Endothelial cell of umbilical vein (primary cell): ENCODE measurements at places on chromosomes 4 and X. TPM values are rescaled to one million over a fixed set of nuclear protein-coding genes. Genes with fewer than 3 reads are reported as not detected.
A peak's percentile ranks its signal among the peaks of the same experiment; 100 is the strongest.

- no peak for DNase-seq
Measured at GRCh38 chr4:129994715-129995114, 898.8 kb downstream of the C4orf33 start.

DNA sequence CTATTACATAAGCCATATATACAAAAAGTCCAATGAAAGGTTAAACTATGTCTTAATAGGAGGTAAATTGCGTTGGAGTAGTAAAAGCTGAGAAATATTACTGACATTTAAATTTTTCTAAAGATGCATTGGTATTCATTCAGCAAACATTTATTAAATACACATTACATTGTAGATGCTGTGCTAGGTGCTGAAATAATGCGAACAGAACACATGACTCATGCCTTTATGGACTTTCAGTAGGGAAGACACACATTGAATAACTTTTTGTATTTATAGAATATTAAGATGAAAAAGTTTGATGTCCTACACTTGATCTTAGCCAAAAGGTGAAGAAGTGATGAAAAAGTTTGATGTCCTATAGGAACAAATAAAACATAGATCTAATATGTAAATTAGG, 871.1 kb upstream of the SLIT2 start:
- DNase-seq, result no peak

The ZNF157 gene
- total RNA-seq, result not detected in 2 replicates

GRCh38 chr4:144633215-144633614, 12.7 kb upstream of the HHIP start:
- no peak for DNase-seq

DNA sequence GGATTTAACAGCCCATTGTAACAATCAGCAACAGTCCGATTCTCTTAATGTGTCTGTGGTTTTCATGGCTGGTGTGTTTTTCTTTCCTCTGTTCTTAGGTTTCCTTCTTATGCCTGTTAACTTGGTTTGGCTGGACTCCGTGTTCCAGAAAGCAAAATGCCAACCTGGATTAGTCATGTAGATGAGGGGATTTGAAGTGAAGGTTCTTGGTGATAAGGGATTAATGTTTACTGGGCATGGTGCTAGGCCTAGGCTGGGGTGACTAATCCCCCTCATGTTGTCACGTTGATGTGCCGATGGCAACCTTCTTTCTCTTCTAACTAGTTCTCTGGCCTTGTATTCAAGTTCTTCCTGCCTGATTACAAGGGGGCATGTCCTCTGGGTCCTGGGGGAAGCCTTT, 85.9 kb downstream of the REPS2 start:
- peak; percentile 51 for DNase-seq

DNA sequence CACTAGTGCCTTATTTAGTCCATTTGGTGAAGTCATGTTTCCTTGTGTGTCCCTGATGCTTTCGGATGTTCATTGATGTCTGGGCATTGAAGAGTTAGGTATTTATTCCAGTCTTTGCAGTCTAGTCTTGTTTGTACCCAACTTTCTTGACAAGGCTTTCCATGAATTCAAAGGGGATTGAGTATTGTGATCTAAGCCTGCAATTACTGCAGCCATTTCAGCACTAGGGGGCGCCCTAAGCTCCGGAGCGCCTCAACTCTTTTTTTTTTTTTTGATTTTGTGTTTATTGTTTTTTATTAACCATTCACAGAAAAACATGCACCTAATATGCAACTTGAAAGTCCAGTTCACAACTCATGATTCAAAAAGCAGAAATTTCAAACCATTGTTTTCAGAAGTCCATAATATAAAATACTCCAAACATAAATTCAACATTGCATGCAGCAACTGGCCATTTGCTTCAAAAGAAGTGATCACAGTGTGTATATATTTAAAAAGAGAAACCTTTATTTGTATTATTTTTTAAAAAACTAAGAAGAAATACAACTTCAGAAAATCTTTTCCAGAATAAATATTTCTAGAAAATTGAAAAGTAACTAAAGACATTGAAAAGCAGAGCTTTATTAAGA, 59.2 kb downstream of the PTPN13 start:
- peak; percentile 21 for DNase-seq

GRCh38 chrX:6968231-6968630, 179.3 kb upstream of the STS start:
- DNase-seq, result no peak

- no peak for DNase-seq
Measured at GRCh38 chr4:98639108-98639507, 19.3 kb downstream of the TSPAN5 start.

The CPLX1 gene
- 1.3 and 1.8 TPM in 2 replicates for total RNA-seq

GRCh38 chrX:31543634-31544033, 471.8 kb upstream of the FTHL17 start:
- DNase-seq, result no peak

DNA sequence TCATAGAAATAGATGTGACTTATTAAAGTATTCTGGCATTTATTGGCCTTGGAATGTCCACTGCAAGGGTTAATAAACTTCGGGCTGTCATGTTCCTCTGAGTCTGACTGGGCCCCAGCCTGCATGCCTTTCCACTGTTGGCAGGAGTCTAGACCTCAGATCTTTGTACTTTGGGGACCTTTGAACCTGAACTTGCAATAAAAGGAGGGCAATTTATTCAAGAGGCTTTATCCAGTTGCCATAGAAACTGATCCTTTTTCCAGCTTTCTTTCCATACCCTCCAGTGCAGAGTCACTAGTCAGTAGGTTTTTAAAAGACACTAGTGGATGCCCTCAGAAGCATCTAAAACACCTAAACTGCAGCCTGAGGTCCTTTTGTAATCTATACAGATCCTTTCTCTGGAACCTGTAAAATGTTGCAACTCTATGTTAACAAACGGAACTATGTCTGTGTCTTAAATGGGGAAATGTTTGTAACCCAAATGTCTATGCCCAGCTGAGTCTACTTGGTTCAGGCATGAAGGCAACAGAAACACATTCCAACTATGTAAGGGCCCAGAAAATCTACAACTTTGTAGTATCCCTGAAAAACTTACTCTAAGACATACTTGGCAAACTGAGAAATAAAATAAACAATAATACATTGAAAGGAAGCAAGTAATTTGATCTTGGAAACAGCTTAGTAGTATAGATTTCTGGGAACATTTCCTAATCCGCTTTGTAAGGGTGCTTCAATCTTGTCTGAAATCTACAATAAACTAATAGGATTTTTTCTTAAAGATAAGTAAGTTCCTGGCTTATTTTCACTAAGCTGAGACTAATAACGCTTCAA, 41.5 kb downstream of the SOWAHB start:
- peak; percentile 63 for DNase-seq

- no peak for DNase-seq
Measured at GRCh38 chr4:53040459-53040815, 178.3 kb downstream of the RASL11B start.

- DNase-seq, result no peak
Measured at GRCh38 chrX:148917441-148917840, 417.0 kb downstream of the AFF2 start.

The ENPEP gene
- not detected in 2 replicates for total RNA-seq

- DNase-seq, result no peak
Measured at GRCh38 chrX:155434906-155435743, 23.3 kb downstream of the F8A3 start.

The NEUROG2 gene
- total RNA-seq, result not detected in 2 replicates

GRCh38 chr4:53775381-53775780, 184.1 kb upstream of the LNX1 start:
- no peak for DNase-seq

- no peak for DNase-seq
Measured at GRCh38 chr4:108465886-108466500, 154.4 kb upstream of the RPL34 start.

GRCh38 chrX:40552768-40553167, 28.0 kb upstream of the ATP6AP2 start:
- no peak for DNase-seq

DNA sequence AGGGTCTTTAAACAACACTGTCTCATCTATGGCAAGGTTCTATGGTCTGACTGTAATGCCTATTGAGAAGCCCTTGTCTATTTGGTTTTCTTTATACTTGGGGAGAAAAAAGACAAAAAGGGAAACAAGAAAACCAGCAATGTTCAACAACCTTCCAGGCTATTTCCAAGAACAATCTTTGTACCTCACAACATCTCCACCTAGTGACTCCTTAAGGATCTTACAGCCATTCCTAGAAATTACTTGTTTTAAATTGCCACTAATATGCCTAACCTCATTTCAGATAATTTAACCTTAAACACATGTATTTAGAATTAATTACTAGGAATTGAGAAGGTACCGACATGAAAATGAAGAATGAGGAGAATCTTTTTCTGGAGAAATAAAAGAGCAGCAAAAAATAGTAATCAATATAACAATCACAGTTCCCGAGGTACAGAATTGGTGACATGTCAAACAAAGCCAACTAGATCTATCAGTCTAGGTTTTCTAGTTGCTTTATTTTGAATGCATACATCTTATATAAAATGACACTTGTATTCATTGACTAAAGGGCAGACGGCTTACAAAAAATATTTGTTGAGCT, 1.6 kb upstream of the RBM46 start:
- peak; percentile 18 for DNase-seq

The CT45A1 gene
- total RNA-seq, result not detected in 2 replicates

The PNCK gene
- not detected in 2 replicates for total RNA-seq
